ENCODE measurements at places on chromosomes 12 and 14. TPM values are rescaled to one million over a fixed set of nuclear protein-coding genes. Genes with fewer than 3 reads are reported as not detected.

Gene DBX2
- total RNA-seq = not detected

Gene KRT3
- not detected for total RNA-seq

Gene ACRBP
- total RNA-seq = 0.54 TPM

Gene ANKRD33
- total RNA-seq = 0.21 TPM

Gene PPFIA2
- total RNA-seq = not detected

DNA sequence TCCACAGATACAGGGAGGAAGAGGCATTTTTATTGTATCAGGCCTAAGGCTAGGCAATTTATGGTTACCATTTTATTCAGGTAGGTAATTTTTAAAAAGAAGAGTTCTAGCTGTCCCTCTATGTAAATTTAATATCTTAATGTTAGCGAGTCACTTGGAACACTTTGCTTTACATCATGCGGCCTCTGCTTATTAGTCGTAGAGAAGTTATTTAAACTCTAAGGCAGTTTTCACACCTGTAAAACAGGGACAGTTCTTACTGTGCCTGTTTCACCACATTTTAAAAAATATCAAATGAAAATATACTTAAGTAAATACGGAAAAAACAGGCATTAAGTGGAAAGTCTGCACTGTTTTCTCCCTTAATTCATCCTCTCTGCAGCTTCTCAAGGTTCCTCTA lies 71.4 kb upstream of the POC1B start:
- no peaks in the 10 kb centered on the region for H3K4me1 ChIP-seq
- H3K4me3 ChIP-seq = no peak overlapping the region
- no peaks in the 10 kb centered on the region for H3K27me3 ChIP-seq
- H3K27ac ChIP-seq = no peak overlapping the region
- no peaks in the 10 kb centered on the region for H3K36me3 ChIP-seq

DNA sequence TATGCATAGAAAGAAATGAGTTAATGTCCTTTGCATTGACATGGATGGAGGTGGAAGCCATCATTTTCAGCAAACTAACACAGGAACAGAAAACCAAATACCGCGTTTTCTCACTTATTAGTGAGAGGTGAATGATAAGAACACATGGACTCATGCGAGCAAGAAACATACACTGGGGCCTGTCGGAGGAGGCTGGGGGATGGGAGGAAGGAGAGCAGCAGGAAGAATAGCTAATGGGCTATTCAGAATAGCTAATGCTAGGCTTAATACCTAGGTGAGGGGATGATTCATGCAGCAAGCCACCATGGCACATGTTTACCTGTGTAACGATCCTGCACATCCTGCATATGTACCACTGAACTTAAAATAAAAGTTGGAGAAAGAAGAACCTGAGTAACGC lies 29.1 kb upstream of the SYT1 start:
- no peaks in the 10 kb centered on the region for H3K27me3 ChIP-seq
- no peaks in the 10 kb centered on the region for H3K4me1 ChIP-seq
- H3K36me3 ChIP-seq = no peaks in the 10 kb centered on the region
- H3K4me3 ChIP-seq = no peak overlapping the region

GRCh38 chr12:75937486-75937885 lies 94.1 kb downstream of the PHLDA1 start:
- DNase-seq = no peak
- no peaks in the 10 kb centered on the region for H3K4me1 ChIP-seq

GRCh38 chr14:105272623-105273022 lies 24.3 kb downstream of the BTBD6 start:
- no peak overlapping the region for H3K27ac ChIP-seq
- H3K27me3 ChIP-seq = no peaks in the 10 kb centered on the region
- H3K36me3 ChIP-seq = no peaks in the 10 kb centered on the region
- DNase-seq = no peak

DNA sequence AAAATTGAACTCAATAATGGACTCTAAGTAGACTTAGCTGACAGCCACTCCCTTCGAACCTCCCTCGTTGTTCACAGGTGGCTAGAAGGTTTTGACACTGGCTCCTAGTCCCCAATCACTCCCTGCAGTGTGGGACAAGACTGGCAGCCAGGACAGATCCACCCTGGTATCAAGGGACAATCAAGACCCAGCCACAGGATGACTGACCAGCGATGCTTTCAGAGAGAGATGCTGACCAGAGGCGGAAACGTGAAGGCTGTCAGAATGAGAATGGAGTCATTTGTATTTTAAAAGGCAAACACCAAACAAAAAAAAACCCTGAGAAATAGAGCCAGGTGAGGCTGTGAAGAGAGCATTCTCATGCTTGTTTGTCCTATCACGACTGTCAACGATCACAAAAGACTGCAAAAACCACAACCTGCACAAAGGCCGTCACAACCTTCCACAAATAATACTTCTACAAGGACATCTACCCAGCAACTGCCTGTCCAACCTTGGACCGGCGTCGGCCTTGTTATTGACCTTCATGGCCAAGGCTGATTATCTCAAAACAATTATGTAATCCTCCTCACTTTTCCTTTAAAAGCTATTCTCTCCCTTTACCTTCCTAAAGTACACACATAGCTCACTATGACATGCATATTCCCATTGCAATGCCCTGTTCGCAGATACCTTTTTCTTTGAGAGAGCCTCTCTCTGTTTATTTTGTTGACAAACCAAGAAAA lies 13.2 kb downstream of the EIF5 start:
- H3K4me3 ChIP-seq = no peak overlapping the region
- peaks cover 16% of the 10 kb centered on the region for H3K4me1 ChIP-seq
- no peak overlapping the region for H3K27ac ChIP-seq
- H3K36me3 ChIP-seq = peaks cover 14% of the 10 kb centered on the region

DNA sequence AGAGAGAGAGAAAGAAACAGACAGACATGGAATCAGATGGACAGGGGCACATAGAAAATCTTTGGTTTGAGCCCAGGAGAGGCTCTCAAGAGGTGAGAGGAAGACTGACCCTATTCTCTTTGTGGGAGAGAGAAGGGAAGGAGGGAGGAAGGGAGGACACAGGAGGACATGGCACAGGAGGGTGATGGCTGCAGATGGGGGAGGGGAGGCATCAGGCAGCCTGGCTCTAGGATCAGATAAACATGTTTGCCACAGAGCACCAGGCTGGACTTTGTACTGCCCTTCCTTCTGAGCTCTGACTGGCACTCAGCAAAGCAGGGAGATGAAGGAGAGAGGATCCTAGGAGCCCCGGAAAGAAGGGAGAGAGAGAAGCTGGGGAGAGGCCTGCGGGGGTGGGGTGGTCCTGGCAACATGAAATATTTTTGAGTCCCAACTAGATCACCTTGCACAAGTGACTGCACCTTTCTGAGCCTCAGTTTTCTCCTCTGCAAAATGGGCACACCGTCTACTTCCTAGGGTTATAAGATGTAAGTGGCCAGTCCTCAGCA lies 6.1 kb downstream of the HNF1A start:
- 0 out of 2 replicates have a peak, but pooled peaks cover 6% of the 10 kb centered on the region for H3K4me1 ChIP-seq
- no peak for DNase-seq

DNA sequence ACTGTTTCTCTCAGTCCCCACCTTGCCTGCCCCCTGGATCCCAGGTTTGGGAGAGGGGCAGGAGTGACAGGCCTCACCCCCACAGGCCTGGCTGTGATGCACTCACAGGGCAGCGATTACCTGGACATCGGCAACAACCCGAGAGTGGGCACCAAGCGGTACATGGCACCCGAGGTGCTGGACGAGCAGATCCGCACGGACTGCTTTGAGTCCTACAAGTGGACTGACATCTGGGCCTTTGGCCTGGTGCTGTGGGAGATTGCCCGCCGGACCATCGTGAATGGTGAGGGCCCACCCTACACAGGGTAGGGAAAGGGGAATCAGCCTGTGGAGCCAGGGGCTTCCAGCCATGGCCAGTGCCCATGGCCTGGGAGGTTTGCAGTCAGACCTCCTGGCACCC lies 8.6 kb downstream of the ACVRL1 start:
- no peak overlapping the region for H3K4me3 ChIP-seq
- H3K27ac ChIP-seq = no peak overlapping the region
- no peak for DNase-seq
- no peaks in the 10 kb centered on the region for H3K36me3 ChIP-seq

- peak overlapping the region; percentile 46 for H3K27ac ChIP-seq
- peaks cover 13% of the 10 kb centered on the region for H3K4me1 ChIP-seq
- no peak for DNase-seq
Measured at GRCh38 chr12:49947593-49948226, 2.8 kb upstream of the AQP2 start.

GRCh38 chr12:111975161-111975931 lies 37.6 kb downstream of the TMEM116 start:
- no peaks in the 10 kb centered on the region for H3K27me3 ChIP-seq
- no peaks in the 10 kb centered on the region for H3K36me3 ChIP-seq
- H3K4me1 ChIP-seq = no peaks in the 10 kb centered on the region
- no peak for DNase-seq
- H3K4me3 ChIP-seq = no peak overlapping the region

DNA sequence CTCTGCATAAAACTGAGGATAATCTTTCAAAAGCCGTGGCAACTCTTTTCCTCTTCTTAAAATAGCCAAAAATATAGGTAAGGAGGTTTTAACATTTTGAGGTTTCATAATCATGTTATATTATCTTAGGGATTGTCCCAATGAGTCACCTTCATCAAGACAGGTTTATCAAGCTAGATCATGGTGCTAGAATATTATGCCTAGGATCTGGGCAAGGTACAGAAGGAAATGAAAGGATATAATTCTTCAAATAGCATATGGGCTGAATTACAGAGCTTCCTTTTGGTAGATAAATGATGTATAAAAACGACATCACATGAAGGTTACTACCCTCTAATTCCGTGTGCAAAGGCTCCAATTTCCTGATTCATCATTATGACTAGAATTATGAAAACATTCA lies 28.6 kb upstream of the TBC1D15 start:
- H3K4me1 ChIP-seq = no peaks in the 10 kb centered on the region
- H3K27me3 ChIP-seq = peaks cover 17% of the 10 kb centered on the region
- no peak overlapping the region for H3K4me3 ChIP-seq
- H3K36me3 ChIP-seq = no peaks in the 10 kb centered on the region
- H3K27ac ChIP-seq = no peak overlapping the region

DNA sequence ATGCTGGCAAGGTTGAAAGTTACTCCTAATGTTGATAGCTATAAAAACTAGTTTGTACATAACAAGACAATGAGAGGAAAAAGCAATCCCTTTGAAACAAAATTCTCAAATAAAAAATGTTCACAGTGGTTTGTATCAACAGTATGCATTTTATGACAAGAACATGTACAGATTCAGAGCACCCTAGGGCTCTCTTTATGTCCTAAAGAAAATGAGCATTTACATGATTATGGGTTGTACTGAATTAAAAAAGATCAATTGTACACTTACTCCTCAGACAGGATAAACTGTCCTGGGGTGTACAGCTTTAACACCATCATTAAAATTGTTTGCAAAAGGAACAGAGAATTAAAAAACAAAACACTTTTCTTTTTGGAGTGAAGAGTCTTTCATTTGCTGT lies 22.2 kb downstream of the PPP1CC start:
- no peaks in the 10 kb centered on the region for H3K27me3 ChIP-seq
- peaks cover 54% of the 10 kb centered on the region for H3K36me3 ChIP-seq
- no peaks in the 10 kb centered on the region for H3K4me1 ChIP-seq
- no peak overlapping the region for H3K4me3 ChIP-seq
- DNase-seq = no peak

DNA sequence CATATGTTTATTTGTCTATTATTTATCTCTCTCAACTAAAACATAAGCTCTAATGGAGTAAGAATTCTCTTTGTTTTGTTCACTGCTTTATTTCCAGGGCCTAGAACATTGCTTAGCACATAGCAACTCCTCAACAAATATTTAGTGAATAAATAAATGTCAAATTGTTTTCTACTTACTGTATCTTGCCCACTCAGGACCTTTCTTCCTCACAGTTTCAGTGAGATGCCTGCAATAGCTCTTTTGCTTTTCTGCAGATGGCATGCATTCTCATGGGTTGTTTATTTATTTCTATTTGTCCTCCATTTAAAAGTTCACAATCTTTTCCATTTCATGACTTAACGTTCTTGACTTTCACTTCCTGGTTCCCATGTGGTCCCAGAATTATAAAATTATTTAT lies 94.9 kb upstream of the TTC7B start:
- no peak for DNase-seq
- H3K4me3 ChIP-seq = no peak overlapping the region
- no peak overlapping the region for H3K27ac ChIP-seq
- H3K36me3 ChIP-seq = no peaks in the 10 kb centered on the region
- H3K4me1 ChIP-seq = no peaks in the 10 kb centered on the region
- H3K27me3 ChIP-seq = no peaks in the 10 kb centered on the region

DNA sequence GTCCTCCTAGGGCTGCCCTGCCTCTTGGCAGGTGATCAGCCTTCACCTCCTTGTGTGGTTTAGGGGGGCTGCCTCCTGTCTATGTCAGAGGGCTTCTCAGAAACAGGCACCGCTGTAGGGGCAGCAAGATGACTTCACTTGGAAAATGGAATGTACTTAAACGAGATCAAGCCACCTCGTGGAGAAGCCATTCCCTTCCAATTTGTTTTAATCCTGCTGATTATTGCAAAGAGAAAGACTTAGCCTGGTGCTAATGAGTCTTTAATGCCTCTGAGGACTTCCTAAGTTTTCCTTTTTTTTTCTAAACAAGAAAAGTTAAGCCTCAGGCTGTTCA lies 62.3 kb upstream of the RFLNA start:
- H3K4me3 ChIP-seq = no peak overlapping the region
- DNase-seq = no peak
- no peaks in the 10 kb centered on the region for H3K27me3 ChIP-seq

GRCh38 chr12:55711786-55712553 lies 3.9 kb upstream of the BLOC1S1 start:
- H3K36me3 ChIP-seq = no peaks in the 10 kb centered on the region
- peaks cover 10% of the 10 kb centered on the region for H3K4me1 ChIP-seq
- no peak overlapping the region for H3K4me3 ChIP-seq
- DNase-seq = no peak
- peaks cover 11% of the 10 kb centered on the region for H3K27me3 ChIP-seq
- H3K27ac ChIP-seq = no peak overlapping the region

Measured in Panc1 (cell line).